ENCODE measurements at places on chromosomes 2 and 18. TPM values are rescaled to one million over a fixed set of nuclear protein-coding genes. Genes with fewer than 3 reads are reported as not detected.

- no peak for DNase-seq
Measured at GRCh38 chr2:135694711-135695110, 46.9 kb upstream of the UBXN4 start.

GRCh38 chr2:215931256-215931903 is 82.0 kb downstream of the MREG start:
- DNase-seq: peak; percentile 56

Gene TUBB8B
- total RNA-seq: not detected

- DNase-seq: no peak
Measured at GRCh38 chr2:240995041-240996021, 3.1 kb upstream of the SNED1 start.

DNA sequence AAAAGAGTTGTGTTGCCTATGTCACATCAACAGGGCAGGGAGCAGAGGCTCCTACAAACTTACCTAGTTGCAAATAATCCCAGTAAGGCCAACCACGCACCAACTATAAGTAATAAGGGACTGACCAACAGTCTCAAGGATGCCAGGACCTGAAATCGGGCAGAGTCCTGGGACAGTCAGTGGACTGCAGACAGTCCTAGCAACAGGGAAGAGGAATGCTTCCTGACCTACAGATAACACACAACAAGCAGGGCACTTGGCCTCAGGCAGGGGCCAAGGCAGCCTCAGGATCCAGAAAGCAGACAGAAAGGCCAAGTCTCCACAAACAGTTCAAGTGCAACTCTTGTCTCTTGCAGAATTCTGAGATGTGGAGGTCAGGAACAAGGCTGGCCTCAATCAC is 56.2 kb downstream of the GALNT14 start:
- no peak for DNase-seq

- no peak for DNase-seq
Measured at GRCh38 chr2:126662621-126663020, 6.7 kb downstream of the GYPC start.

- DNase-seq: no peak
Measured at GRCh38 chr2:19195661-19196060, 162.8 kb downstream of the OSR1 start.

- no peak for DNase-seq
Measured at GRCh38 chr18:25979369-25980040, 110.9 kb downstream of the SS18 start.

- DNase-seq: no peak
Measured at GRCh38 chr2:237818066-237818473, 19.5 kb downstream of the RBM44 start.

Gene ATOH8
- 0.39 TPM for total RNA-seq

DNA sequence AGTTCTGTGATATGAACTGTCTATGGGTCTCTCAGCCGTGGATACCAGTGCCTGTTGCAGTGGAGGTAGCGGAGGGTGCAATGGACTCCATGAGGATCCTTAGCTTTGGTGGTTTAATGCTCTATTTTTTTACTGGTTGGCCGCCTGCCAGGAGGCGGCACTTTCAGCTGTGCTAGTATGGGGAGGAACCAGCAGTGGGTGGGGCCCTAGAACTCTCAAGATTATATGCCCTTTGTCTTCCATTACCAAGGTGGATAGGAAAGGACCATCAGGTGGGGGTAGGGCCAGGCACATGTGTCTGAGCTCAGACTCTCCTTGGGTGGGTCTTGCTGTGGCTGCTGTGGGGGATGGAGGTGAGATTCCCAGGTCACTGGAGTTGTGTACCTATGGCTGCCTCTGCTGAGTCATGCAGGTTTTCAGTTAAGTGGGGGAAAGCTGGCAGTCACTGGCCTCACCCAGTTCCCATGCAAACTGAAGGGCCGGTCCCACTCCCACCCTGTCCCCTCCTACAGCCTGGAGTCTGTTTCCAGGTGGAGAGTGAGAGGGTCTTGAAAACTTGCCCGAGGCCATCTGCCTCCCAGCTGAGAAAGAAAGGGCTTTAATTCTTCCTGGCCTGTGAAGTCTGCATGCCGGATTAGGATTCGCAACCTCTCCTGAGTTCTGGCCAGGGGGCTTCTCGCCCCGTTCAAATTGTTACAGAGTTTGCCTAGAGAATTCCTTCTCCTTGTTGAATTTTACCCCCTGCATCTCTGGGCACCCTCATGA is 14.5 kb downstream of the KCNS3 start:
- DNase-seq: no peak

DNA sequence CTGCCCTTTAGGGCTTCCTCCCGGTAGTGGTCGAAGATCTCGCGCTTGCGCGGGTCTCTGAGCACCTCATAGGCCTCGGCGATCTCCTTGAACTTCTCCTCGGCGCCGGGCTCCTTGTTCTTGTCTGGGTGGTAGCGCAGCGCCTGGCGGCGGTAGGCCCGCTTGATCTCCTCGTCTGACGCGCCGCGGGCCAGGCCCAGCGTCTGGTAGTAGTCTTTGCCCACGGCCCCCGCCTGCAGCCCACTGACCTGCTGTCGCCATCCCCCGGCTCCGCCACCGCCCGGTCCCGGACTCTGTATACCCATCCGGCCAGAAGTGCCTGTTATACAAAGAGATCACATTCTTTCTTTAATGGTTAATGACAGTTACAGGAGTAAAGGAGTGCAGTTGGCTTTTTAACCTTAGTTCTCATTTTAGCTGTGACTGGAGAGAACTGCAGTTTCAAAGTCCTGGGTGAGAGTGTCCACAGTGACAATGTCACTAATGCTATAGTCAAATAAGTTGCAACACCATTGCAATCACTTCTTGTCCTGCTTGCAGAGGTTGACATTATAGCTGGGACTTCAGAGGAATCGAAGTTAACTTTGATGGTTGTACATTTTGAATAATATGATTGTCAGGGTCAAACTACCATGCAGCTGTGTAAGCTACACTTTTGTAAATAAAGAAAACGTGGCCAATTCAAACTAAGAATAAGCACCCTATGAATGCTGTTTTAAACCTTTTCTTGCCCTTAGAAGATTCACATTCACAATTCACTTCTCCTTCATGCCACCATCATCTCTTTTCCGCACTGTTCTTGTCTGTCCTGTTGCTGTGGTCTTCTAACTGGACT is 35.3 kb upstream of the CAVIN2 start:
- DNase-seq: no peak

GRCh38 chr18:48693625-48694262 is 154.9 kb downstream of the CTIF start:
- no peak for DNase-seq

GRCh38 chr18:56152551-56153310 is 485.7 kb downstream of the TXNL1 start:
- DNase-seq: no peak

- DNase-seq: no peak
Measured at GRCh38 chr2:126678269-126679065, 22.5 kb downstream of the GYPC start.

DNA sequence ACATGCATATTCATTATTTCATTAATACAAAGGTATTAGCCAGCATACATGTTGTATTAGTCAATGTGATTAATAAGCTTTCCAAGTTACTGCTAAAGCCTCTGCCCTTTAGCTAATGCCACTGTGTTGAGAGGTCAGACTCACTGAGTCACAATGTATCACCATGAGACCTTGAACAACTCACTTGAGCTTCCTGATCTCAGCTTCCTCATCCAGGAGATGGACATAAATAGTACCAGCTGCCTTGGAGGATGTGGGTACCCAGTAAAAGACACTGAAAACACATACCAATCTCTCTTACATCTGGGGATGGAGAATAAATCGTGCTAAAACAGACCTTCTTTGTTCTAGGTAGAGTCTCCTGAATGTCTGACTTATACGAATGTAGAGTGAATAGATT is 224.6 kb downstream of the EPHA4 start:
- no peak for DNase-seq

GRCh38 chr2:130796290-130796689 is 40.4 kb upstream of the ARHGEF4 start:
- DNase-seq: peak; percentile 39

Gene ACMSD
- total RNA-seq: not detected

DNA sequence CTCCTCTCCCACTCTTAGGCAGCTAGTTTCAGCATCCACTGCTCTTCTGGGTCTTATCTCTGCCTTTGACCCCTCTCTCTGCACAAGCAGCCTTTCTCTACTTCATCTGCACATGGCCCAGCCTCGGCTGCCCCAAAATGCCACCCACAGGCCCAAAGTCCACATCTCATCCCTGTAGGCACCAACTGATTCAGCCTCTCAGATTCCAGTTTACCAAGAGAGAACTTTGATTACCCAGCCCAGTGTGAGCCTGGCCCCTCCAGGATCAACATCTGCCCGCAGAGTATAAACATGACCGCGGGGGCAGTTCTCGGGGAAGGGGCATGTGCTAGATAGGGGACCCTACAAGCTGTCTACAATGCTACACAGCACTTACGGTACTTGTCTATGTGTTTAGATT is 141.7 kb downstream of the RTN4 start:
- DNase-seq: no peak

DNA sequence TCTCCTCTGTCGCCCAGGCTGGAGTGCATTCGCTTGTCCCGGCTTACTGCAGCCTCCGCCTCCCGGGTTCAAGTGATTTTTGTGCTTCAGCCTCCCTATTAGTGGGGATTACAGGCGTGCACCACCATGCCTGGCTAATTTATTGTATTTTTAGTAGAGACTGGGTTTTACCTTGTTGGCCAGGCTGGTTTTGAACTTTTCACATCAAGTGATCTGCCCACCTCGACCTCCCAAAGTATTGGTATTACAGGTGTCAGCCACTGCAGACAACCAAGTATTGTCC is 1.1 kb downstream of the RPS27A start:
- DNase-seq: no peak

GRCh38 chr2:215958257-215958656 is 55.1 kb downstream of the MREG start:
- no peak for DNase-seq

- DNase-seq: no peak
Measured at GRCh38 chr2:169819106-169819505, 5.6 kb downstream of the METTL5 start.

Gene ALPP
- total RNA-seq: not detected

DNA sequence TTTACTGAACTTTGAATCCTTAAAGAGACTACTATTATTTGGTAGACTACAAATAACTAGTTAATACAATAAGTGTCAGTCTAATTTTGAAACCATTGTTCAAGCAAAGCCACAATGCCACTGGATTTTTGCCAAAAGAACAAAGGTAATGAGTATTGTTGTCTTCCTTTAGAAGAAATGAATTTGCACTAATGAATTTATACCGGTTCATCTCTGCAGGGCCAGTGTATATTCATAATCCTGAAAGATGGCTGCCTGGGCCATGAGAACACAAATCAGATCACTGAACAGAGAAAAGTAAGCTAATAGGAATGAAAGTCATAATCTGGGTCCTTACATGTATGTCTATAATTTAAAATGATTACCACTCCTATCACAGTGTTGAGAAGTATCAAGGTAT is 31.2 kb downstream of the GCFC2 start:
- no peak for DNase-seq

- no peak for DNase-seq
Measured at GRCh38 chr2:218344090-218344754, 12.4 kb upstream of the CATIP start.

Gene REG3A
- not detected for total RNA-seq

DNA sequence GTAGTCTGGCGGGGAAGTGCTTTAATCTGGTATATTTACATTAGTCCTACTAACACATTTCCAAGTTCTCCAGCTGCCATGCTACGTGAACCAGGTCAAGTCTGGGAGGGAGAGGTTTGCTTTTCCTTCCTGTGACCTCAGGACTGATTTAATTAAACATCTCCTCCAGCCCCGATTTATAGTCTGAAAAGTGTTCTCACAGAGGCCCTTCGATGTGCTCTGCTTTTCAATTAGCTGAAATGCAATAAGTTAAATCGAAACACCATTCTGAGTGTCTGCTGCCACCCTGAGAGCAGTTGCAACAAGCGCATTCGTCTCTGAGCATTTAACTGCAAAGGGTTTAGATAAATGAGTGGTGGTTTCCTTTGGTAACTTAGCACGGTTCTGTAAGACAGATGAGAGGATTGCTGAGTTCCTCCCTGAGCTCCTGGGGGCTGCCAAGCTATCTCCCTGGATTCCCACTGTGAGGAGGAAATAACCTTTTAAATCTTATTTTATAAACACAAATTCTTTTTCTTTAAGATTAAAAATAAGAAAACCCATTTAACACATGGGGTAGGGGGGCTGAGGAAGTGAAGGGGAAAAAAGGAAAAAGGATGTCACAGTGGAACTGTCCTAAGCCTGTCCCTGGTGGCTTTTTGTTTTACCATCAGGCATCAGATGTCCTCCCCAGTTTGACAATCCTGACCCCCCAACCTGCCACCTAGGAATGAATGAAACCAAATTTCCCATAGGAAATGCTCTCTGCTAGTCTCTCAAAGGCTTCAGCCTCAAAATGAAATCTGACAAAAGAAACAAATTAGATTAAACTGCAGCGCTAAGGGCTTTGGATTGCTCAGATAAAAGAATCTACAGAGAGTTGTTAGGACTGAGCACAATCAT is 56.5 kb upstream of the CREB1 start:
- DNase-seq: no peak

DNA sequence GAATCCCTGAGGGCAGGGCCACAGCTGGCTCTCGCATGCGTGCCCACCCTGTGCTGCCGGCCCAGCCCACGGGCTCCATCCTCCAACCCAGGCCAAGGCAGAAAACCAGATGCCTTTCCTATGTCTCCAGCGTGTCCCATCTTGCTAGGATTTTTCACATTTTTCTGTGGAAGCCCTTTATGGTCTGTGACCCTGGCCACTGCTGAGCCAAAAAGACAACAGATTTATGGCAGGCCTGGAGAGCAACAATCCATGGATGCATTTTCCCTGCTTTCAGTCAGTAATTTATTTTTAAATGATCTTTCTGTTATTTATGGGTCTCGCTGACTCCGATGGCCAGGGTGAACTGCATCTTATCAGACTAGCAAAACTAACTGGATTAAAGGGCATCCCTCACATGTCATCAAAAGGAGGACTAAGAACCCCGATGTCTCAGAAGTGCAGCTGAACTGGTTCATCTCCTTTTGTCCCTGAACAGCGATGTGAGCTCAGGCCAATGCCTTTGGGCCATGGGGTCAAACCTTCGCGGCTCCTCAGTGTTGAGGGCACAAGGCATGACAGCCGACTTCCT is 346.0 kb downstream of the CYRIA start:
- no peak for DNase-seq

DNA sequence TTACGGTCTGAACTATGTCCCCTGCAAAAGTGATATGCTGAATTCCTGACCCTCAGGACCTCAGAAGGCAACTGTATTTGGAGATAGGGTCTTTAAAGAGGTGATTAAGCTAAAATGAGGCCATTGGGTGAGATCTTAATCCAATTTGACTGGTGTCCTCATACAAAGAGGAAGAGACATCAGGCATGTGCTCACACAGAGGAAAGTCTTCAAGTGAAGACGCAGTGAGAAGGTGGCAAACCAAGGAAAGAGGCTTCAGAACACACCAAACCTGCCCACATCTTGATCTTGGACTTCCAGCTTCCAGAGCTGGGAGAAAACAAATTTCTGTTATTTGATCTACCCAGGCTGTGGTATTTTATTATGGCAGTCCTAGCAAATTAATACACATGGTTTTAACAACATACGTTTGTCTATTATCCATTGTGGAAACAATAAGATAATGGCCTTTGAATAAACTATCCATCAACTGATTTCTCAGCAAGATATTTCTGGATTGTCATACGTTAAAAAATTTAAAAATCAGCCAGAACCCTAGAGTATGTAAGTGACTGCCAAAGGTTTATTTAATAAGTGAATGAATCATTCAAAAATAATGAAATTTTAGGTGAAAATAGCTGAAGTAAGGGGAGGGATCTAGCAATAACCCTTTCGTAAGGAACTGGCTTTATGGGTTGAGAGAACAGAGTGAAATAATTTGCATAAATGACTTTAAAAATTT is 6.5 kb downstream of the WIPF1 start:
- DNase-seq: no peak
